ENCODE measurements at places on chromosomes 7 and 10.

DNA sequence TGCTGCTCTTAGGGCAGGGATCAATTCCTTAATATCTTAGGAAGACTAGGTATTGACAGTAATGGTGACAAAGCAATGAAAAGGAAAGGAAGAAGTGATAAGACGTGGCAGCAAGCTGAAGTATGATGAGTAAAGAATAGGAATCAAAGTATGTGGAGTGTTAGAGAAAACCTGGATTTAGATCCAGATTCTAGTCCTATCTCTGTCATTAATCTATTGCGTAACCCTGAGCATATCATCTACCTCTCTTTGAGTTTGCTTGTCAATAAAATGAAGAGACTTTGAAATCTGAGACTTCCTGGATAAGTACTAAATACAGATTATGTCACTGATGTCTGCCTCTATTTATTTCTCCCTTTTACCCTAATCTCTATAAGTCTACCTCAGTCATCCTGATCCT lies 89.2 kb downstream of the PTEN start:
- DNase-seq: no peak

DNA sequence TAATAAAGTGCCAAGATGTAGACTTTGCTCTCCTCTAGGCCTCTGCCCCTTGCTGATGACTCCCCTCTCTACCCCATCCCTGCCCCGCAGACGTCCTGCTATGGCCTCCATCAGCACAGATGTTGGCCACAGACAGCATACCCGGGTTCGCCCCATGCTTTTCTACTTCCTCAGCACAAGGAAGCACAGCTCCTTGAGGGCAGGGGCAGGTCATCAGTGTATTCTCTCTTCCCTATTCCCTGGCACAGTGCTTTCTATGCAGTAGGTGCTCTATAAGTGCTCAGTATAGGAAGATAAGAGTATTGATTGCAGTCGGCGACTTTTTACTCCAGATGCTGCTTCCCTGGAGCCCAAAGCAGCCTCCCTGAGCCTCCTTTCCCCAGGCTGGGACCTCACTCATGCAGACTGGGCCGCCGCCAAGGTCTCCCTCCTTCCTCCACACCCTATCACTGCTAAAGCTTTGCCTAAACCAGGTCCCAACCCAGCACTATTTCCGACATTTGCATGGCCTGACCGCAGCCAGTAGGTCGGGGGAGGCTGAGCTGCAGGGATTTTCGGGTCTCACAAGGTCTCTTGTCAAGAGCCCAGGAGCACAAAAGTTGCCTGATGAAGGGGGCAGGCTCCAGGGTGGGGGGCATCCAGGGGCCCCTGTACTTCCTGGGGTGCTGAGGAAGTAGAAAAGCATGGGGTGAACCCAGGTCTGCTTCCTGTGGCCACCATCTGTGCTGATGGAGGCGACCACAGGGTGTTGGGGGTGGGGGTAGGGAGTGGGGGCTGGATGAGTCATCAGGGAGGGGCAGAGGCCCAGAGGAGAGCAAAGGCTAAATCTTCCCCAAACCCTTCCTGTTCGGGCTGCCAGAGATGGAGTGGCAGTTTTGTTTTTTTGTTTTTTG lies 8.0 kb downstream of the CALHM3 start:
- no peak for DNase-seq

DNA sequence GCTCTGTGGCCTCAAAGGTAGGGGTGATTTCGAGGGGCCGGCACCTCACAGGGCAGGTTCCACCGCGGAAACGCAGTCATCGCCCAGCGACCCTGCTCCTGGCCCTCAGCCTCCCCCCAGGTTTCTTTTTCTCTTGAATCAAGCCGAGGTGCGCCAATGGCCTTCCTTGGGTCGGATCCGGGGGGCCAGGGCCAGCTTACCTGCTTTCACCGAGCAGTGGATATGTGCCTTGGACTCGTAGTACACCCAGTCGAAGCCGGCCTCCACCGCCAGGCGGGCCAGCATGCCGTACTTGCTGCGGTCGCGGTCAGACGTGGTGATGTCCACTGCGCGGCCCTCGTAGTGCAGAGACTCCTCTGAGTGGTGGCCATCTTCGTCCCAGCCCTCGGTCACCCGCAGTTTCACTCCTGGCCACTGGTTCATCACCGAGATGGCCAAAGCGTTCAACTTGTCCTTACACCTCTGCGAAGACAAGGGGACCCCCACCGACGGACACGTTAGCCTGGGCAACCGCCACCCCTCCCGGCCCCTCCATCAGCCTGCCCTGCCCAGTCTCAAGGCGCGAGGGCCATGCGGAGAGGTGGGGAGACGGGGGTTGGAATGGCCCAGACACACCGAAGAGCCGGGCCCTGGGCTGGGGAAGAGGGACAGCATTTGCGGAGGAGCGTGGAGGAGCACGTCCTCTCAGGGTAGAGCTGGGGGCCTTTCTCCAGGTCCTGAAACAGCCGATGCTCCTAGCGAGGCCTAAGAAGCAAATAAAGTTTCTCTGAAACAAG lies 6.0 kb downstream of the SHH start:
- no peak for DNase-seq

DNA sequence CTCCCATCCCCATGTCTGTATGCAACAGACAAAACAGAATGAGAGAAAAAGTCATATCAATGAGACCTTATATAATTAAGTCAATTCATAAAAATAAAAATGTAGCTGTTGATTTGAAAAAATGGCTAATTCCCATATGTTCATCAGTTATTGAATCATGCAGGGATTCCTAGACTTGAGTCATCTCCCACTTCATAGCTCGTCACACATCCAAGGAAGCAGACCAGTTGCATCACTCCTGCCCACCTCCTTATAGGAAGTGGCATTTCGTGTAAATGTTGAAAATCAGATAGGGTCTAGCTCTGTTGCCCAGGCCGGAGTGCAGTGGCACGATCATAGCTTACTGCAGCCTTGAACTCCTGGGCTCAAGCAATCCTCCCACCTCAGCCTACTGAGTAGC lies 56.1 kb upstream of the SH2B2 start:
- DNase-seq: no peak

DNA sequence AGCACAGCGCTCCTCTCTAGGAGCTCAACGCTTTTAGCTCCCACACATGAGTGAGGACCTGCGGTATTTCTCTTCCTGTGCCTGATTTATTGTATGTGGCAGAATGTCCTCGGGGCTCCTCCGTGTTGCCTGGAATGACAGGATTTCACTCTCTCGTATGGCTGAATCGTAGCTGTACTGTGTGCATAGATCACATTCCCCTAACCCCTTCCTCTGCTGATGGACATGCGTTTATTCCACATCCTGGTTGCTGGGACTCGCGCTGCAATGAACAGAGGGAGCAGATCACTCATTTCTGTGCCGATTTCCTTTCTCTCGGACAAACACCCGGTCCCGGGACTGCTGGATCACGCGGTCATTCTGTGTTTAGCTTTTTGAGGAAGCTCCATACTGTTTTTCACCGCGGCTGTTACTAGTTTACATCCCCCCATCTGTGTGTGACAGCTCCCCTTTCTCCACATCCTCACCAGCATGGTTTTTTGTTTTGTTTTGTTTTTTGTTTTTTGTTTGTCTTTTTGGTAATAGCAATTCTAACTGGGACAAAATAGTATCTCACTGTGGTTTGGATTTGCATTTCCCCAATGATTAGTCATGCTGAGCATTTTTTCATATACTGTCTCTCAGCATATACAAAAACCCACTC lies 76.3 kb downstream of the FOXL3 start:
- DNase-seq: no peak

DNA sequence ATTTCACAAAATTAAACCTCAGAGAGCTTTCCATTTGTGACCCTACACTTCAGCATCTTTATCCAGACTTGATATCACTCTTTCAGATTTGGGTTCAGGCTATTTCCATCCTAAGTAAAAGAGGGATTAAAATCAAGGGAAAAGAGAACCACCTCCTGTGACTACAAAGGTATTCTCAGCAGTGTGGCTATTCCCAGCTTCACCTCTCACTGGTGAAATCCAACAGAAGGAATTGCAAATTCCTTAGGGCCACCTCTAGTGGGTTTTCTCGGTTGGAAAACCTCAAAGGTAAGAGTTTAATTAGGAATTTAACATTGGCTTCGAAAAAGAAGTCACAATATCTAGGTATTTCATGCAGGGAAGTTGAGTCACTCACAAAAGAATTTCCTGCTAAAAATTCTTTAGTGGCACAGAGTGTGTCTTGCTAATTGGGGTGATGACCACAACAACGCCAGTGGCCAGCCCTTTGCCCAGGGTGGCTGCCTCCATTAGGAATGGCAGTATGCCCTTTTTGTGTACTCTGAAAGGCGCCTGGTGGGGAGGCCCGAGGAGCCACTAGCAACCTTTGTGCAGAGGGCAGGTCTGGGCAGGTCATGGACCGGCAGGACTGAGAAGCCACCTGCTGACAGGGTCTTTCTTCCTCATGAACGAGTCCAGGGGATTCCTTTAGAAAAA lies 52.2 kb downstream of the SEM1 start:
- DNase-seq: no peak

- DNase-seq: no peak
These were observed 85.1 kb downstream of the TRIM24 start for GRCh38 chr7:138545123-138545522.

DNA sequence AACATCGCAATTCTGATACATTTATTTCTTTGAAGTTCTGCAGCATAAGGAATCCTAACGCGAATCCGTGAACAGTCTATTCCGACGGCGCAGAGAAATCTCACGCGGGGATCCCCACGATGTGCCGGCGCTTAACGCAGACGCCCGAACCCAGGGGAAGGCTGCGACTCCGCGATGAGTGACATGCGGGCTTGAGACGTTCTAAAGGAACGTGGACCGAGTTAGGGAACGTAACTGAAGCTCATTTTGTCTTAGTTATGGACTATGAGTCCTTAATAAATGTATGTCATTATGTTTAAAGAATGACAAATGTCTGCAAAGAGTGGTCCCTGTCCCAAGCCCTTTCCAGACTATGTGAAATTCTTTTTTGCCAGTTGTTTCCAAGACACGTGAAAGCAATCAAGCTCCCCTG lies 995 bp upstream of the PARD3 start:
- no peak for DNase-seq

- no peak for DNase-seq
These were observed 23.2 kb downstream of the PILRA start for GRCh38 chr7:100396421-100396982.

DNA sequence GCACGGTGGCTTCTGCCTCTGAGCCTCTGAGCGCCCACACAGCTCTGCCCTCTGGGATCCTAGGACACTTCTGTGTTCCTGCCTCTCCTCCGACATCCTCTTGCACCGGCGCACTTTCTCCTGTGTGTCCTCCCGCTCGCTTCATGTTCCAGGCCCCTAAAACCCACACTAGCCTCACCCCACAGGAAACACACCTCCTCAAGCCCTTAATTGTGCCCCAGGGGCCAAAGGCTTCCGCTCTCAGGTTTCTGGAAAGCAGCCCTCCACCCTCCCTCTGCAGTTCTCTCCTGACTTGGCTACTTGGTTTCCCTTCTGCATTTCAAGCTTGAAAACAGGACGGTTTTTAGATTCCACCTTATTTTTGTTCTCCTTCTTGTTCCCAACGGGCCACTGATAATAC lies 7.3 kb downstream of the GFRA1 start:
- no peak for DNase-seq

- DNase-seq: no peak
These were observed 20.9 kb downstream of the ANKRD7 start for GRCh38 chr7:118245267-118246040.

- no peak for DNase-seq
These were observed 27.8 kb upstream of the CDHR3 start for GRCh38 chr7:105935250-105935649.

GRCh38 chr10:96700374-96701099 lies 19.8 kb downstream of the PIK3AP1 start:
- no peak for DNase-seq

GRCh38 chr7:114218283-114218682 lies 196.3 kb upstream of the FOXP2 start:
- no peak for DNase-seq

DNA sequence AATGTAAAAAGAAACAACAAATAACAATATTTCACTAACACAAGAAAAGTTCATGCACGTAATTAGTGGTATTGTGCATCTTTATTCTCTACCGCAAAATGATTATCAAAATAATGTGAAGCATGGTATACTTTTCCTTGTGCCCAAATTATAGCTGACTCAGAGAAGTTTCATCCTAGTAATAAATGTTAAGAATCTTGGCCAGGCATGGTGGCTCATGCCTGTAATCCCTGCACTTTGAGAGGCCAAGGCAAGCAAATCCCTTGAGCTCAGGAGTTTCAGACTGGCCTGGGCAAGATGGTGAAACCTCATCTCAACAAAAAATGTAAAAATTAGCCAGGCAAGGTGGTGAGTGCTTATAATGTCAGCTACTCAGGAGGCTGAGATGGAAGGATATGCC lies 105.0 kb downstream of the KMT2C start:
- DNase-seq: no peak

DNA sequence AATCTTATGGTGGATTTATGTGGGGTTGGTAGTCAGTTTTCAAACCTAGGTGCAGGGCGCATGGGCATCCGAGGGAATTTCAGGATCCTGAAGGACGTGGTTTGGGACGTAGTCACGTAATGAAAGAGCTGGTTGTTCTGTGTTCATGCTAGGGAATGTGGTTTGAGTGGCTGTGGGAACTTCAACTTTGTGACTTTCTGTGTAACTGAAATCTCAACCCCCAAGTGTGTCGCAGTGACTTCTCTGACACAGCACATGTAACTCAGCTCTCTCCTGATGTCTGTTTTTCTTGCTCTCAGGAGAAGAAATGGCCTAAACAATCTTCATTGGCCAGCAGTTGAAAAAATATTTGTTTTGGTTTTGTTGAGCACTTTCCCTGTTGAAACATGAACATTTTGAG lies 199.0 kb downstream of the PTEN start:
- DNase-seq: no peak

DNA sequence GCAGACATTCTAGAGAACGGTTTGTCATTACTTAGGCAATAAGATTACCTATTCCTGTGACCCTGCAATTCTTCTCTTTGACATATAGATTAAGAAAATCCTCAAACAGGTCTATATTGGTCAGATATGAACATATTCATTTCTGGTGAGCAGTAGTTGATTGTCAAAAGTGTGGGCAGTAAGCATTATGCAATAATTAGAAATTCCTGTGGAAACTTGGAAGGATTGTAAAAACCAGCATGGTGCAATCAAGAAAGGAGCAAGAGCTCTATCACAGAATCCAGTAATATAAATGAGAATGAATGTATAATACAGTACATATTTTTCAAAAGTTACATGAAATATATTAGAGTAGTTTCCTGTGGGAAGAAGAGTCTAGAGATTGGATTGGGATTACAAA lies 406.5 kb downstream of the SUGCT start:
- DNase-seq: no peak

DNA sequence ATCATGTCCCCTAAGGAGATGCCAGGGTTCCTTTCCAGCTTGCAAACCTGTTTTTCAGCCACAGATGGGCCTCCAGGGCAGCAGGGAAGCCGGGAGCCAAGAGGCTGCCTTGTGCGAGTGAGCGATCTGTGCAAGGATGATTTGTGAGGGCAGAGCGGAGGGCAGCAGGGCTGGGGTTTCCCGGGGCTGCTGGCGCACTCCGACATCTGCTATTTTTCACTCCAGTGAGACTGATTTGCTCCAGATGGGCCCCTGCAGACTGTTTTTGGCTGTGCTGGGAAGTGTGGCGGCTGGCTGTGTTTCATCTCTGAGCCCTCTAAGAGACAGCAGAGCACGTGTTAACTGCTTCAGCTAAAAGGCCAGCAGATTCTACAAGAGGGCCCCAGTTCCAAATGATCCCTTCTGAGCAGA lies 466.2 kb downstream of the TYW1 start:
- no peak for DNase-seq
